ENCODE measurements at places on chromosomes 2 and 18.

DNA sequence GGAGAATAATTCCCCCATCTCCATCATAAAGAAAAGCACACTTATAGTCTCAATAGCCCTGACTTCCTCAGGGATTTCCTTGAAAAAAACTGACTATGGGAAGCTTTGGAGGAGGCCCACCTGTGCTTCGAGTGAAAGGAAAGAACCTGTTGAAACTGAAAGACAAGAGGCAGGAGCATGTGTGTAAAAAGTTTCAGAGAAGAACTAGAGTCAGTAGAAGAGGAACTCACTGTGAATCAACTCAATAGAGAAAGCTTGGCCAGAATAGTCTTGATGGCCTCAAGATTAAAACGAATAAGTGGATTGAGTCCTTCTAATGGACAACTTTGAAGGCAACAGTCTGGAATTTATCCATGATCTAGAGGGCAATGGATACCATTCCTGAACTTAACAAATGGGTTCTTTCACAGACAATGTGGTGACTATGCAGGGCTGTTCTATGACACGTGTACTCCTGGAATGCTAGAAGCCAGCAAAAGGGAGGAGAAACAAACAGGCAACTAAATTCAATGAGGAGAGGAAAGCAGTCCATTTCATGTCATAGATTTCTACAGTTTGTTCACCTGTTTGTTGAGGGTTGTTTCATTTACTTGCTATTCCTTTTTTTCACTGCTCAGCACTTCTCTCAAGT lies 442.3 kb downstream of the GRB14 start:
- no peak for DNase-seq

- DNase-seq, result no peak
These were observed 249.5 kb downstream of the TWIST2 start for GRCh38 chr2:239097428-239097696.

DNA sequence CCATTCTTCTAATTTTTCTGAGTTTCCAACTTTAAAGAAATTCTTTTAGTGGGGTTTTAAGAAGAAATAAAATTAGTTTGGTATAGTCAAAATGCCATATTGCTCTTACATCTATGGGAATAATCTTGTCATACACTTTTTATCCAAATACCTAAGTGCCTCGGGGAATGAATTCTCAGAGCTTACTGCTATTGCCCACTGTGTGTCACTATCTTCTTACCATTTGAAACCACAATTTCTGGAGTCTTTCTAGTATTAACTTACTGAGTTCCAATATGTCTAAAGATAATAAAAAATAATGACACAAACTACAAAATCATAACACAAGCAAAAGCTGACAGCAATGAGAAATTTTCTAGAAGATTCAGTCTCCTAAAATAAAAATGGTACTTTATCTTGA lies 23.7 kb upstream of the DNAH6 start:
- DNase-seq, result no peak

GRCh38 chr2:101745711-101746694 lies 48.5 kb downstream of the MAP4K4 start:
- no peak for DNase-seq

- DNase-seq, result no peak
These were observed 62.1 kb downstream of the GLS start for GRCh38 chr2:190942697-190943096.

- DNase-seq, result no peak
These were observed 2.8 kb downstream of the MTHFD2 start for GRCh38 chr2:74201196-74201595.

DNA sequence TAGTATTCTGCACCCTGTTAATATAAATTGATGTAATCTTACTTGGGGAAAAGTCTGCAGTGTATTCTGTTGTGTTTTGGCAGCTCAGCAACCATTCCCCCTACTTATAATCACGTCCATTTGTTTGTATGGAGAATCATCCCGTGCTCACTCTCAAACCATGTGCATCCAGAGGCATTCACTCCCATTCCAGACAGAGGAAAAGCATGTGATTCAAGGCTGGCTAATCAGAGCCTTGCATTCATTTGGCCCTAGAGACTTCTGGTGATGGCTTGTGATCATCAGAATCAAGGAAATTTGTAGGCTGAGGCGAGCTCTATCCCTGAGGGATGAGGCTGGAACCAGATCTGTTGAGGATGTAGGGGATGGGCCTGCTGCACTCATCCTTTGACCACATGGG lies 5.1 kb upstream of the WIPF1 start:
- no peak for DNase-seq

- DNase-seq, result no peak
These were observed 19.5 kb downstream of the NFE2L2 start for GRCh38 chr2:177245010-177245422.

DNA sequence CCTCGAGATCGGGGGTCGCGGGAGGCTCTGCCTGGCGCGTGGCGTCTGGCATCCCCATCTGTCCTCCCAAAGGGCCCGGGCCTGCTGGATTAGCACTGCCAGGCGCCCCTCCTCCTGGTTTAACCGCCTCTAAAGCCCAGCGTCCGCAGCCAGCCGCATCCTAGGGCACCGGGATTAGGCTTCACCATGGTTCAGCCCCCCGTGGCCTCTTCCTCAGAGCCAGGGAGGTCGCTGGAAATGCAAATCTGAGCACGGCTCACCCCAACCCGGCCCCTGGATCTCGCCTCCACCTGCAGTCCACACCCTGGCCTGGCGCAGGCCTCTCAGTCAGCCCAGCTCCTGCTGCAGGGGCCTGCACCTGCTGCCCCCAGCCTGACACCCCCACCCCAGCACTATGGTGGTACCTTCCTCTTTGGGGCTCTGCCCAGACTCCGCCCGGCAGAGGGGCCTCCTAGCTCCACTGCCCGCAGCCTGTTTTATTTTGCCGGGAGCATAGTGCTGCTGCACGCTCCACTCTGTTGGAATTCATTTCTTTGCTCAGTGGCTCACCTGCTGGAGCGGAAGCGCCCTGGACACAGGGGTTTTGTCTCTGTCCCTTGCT lies 13.2 kb downstream of the PRELID3A start:
- DNase-seq, result no peak

DNA sequence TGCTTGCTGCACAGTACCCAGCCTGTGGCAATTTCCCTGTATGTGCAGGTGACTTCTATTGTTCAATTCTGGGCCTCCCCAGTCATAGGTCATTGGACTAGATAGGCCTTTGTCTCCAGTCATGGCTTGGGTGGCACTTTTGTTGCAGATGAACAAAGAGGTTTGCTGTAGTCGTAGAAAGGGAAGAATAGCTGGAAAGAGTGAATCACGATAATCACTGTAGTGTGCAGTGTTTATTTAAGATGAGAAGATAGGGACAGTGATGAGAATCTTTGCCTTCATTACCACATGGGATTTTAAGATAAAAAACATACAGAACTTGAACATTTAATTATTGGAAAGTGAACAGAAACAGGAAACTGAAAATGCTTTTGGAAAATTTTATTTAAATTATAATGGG lies 156.1 kb upstream of the CYRIA start:
- no peak for DNase-seq

DNA sequence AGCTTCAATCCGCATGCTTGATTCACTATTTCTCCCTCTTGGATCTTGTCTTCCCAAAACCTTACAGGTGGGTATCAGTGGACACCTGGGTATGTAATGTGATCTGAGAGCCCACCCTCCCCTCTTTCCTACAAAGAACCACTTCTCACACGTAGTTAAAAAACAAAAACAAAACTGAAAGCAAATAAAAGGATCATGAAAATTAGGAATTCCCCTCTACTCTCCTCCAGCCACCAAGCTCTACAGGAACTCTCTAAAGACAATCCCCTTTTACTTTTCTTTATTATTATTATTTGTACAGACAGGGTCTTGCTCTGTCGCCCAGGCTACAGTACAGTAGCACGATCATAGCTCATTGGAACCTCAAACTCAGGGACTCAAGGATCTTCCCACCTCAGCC lies 40.8 kb upstream of the MYO1B start:
- no peak for DNase-seq

DNA sequence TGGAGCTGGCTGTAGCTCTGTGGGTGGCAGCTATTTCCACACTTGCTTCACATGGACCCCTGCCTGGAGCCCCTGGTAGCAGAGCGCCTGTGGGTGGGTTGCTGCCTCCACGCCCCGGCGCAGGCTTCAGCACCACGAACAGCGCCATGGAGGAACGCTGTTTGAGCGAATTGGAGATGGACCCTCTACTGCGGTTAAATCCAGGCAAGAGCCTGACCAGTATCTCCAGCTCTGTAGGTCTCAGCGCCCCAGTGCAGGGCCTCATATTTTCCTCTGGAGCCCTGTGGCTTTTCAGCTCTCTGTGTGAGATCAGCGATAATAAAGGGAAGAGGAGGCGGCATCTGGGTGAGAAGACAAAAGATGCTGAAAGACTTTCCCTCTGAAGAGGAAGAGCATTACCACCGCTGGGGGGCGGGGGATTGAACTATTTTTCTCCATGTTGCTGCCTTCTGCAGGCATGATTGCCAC lies 12.0 kb downstream of the ONECUT2 start:
- no peak for DNase-seq

- DNase-seq, result no peak
These were observed 23.9 kb upstream of the GPR155 start for GRCh38 chr2:174510583-174511189.

DNA sequence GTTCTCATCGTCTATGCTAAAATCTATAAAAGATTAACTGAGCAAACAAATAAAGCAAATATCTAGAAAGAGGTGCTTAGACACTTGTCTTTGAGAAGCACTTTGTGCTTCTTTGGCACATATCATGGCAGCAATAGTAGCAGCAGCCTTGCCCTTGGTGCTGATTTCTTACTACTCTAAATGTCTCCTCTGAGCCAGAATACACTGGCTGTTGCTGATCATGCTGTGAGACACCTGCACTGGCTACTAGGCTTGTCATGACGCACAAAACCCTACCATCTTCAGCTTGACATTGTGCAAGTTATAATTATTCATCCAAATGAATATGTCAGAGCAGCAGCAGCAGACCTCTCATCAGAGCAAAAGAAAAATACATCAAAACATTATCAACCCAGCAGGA lies 46.7 kb downstream of the FANCL start:
- no peak for DNase-seq

- no peak for DNase-seq
These were observed 1.1 kb downstream of the AFTPH start for GRCh38 chr2:64525317-64525613.

- no peak for DNase-seq
These were observed 32.1 kb downstream of the REEP1 start for GRCh38 chr2:86305195-86305914.

GRCh38 chr2:239253264-239253663 lies 147.6 kb downstream of the HDAC4 start:
- DNase-seq, result no peak

DNA sequence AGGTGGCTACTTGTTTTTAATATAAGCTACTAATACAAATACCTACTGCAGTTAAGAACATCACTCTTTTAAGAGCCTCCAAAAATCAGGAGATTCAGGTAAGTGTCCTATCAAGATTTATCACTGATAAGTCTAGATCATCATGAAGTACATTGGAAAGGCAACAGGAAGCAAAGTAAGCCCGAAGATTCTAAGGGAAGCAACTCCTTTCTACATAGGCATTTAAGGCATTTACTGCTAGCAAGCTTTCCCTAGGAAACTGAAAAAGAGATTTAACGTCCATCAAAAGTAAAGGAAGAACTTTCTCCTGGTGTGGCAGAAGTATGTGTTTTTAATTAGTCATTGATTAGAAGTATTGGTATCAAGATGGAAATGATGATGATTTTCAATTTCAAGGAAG lies 3.7 kb downstream of the STK17B start:
- no peak for DNase-seq

DNA sequence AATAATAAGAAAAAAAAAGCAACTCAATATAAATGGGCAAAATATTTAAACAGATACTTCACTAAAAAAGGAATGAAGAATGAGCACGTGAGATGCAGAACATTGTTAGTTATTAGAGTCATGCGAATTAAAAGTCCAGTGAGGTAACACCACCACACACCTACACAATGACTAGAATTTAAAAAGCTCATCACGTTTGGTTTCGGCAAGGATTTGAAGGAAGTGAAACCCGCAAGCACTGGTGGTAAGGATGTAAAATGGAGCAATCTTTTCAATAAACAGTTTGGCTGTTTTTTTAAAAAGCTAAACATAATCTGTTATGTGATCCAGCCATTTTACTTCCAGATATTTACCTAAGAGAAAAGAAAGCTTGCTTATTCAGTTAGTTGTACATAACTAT lies 1181.6 kb upstream of the CELF4 start:
- no peak for DNase-seq

- DNase-seq, result no peak
These were observed 870.0 kb upstream of the CHAC2 start for GRCh38 chr2:52897511-52898044.

DNA sequence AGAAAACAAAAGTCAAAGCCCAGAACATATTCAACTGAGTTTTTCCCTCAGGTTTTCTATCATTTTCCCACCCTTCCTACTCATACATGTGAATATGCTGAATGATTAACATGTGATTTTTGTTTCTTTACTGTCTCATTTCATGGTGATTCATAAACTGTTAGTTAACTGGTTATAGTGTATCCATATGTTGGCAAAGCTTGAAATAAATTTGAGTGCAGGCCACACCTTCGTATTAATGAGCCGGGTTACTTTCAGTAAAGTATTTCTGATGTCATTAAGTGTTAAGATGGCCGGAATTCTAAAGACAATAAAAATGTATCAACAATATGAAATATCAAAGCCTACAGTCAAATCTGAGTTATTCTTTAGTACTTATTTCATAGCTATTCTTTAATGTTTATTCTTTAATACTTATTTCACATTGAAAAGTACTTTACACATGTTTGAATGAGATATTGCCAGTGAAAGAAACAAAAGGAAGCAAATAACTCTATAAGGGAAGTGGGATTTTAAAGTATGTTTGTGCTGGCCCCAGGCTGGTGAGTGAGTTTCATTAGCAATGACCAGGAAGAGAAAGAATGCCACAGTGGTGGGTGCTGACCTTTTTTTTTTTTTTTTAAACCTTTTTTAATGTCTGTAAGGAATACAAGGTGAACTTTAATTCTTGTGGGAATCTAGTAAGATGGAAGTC lies 178.6 kb downstream of the NEDD4L start:
- no peak for DNase-seq

GRCh38 chr2:232038881-232039485 lies 77.5 kb downstream of the DIS3L2 start:
- DNase-seq, result no peak

GRCh38 chr18:37184209-37184868 lies 355.4 kb downstream of the KIAA1328 start:
- no peak for DNase-seq

GRCh38 chr2:43262951-43263350 lies 36.5 kb upstream of the ZFP36L2 start:
- no peak for DNase-seq

- DNase-seq, result no peak
These were observed 48.8 kb upstream of the LCLAT1 start for GRCh38 chr2:30398084-30398873.

DNA sequence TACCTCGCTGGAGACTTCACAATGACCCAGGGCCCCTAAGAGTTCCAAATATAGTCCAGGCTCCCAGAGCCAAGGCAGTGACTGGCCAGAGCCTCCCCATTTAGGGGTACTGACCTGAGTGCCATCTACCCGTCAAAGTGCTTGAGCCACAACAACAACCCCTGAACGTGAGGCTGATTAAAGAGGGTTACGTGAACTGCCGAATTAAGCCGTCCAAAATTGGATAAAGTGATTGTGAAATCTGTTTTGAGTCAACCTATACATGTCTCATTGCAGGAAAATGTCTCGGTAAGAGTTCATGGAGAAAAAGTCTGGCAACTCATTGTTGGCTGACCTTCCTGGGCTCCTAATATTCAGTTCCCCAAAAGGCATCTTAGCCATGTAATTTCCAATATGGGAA lies 116.3 kb downstream of the TTC32 start:
- DNase-seq, result no peak

- DNase-seq, result no peak
These were observed 4.4 kb upstream of the ST8SIA5 start for GRCh38 chr18:46761059-46761769.

All from activated naive CD4-positive, alpha-beta T cell (primary cell).